ENCODE measurements at places on chromosomes 16 and 17.

GRCh38 chr17:39376434-39376833, 25.0 kb downstream of the FBXL20 start:
- DNase-seq, result no peak

DNA sequence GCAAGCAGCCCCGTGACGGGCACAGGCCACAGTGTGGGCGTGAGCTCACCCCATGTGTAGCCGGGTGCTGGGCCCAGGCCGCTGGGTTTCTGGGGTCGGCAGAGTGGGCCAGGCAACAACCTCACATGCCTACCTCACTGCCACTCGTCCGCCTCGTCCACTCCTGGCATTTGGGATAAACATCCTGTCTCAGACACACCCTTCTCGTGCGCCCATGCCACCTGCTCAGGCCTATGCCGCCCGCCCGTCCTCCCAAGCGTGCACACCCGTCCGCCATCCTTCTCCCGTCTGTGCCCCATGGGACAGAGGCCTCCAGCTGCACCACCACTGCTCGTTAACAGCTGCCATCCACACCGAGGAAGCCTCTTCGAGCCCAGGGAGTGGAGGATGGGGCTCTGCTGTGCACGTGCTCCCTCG, 64.3 kb downstream of the KLHDC4 start:
- DNase-seq, result no peak

DNA sequence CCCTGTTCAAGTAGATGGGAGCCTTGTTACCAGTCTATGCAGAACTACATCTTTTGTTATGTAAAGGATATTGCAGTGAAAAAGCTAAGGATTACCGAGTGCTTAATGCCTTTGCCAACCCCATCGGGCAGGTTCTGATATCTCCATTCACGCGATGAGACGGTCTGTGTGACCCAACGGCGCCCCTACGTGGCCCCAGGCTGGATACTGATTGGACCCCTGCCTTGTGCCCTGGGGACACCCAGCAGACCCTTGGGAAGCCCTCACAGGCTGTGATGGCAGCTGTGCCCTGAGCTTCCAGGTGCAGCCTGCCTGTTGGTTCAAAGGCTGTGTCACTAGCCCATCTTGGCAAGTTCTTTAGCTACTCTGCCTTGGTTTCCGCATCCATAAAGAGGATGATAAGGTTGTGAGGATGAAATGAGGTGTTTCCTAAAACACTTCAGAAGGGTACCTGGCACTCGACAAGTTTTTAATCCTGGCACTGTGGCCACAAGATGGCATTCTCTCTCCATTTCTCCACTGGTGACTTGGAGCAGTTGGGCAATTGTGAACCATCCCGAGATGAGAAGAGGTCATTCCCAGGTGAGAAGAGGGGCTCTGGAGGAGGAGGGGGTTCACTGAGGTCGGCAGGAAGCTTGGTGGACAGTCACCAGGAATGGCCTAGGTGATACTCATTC, 33.6 kb downstream of the HAPSTR1 start:
- no peak for DNase-seq

DNA sequence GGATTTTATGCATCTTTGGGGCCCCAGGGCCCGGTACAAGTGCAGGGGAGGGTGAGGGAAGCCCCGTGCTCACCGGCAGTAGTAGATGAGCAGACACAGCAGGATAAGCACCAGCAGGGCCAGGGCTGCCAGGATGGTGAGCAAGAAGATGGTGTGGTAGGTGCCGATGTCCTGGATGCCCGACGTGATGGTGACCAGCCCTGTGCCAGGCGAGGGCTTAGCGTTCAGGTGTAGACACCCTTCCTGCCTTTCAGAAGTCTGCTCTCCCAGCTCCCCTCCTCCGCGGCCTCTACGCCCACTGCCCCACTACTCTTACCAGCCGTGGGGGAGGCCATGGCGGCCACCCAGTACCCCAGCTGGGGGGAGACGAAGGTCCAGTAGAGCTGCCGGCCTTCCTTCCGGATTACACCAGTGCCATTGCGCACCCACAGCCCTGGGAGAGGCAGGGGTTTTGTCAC, 8.0 kb downstream of the FAM171A2 start:
- no peak for DNase-seq

DNA sequence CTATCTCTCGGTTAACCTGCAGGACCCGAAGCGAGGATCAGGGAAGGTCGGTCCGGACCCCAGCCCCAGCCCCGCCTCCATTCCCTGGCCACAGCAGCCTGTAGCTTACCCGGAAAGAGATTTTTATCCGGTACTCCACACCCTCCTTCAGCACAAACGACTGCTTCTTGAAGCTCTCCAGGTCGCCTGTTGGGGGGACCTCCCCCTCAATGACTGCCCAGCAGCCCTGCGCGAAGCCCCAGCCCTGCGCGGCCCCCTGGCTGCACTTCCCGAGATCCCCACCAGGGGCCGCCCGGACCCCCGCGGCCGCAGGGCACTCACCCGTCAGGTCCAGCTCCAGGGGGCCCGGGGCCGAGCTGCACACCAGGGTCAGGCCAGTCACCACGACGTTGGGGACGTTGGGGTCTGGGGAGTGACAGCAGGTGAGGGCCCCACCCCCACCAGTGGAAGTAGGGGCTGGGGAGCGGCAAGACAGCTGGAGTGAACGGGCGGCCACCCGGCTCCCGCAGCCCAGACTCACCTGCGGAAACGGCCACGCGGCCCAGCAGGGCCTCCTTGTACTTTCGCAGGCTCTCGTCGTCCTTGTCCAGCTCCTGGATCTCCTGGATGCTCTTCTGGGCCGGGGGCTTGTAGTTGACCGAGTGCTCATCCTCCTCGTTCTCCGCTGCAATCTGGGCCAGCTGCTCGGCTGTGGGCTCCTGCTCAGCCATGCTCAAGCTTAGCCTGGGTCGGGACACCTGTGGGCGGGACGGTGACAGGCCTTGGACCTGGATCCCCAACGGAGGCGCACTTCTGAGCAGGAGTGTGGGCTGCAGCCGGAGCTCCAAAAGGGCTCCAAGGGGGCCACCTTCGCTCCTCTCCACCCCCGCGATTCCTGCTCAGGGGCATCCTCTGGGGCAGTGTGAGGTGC, 1.7 kb downstream of the ARHGDIA start:
- DNase-seq, result peak; percentile 61

- DNase-seq, result no peak
Measured at GRCh38 chr17:55598495-55598894, 87.2 kb upstream of the SMIM36 start.

DNA sequence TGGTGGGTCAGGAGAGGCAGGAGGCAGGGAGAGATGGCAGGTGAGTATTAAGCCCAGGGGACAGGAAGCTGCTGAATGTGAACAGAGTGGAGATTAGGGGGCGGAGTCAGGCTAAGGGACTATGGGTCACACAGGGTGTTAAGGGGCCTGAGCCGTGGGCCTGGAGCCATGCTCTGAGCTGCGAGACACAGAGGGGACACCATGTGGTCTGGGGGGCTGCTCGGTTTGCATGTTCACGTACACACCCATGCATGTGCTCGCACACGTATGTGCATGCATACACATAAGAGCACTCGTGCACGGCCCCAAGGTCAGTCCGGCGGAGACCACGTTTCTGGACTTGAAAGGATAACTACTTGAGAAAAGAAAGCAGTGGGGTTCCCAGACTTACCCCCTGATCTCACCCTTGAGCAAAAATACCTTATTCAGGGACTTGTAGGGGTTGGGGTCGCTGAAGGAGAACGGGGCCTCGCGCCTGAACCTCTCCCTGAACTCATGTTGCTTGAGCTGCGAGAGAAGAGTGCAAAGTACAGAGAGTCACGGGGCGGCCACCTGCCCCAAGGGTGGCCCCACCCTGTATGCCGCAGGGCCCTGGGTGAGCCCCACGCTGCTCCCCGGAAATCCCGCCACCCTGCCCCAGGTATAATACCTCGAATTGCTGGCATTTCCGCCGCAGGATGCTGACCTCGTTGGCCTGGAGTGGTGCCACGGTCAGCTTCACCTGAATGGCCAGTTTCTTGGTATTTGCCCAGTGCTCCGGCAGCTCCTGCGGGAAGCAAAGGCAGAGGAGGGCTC, 50.8 kb downstream of the DNAH17 start:
- DNase-seq, result no peak

DNA sequence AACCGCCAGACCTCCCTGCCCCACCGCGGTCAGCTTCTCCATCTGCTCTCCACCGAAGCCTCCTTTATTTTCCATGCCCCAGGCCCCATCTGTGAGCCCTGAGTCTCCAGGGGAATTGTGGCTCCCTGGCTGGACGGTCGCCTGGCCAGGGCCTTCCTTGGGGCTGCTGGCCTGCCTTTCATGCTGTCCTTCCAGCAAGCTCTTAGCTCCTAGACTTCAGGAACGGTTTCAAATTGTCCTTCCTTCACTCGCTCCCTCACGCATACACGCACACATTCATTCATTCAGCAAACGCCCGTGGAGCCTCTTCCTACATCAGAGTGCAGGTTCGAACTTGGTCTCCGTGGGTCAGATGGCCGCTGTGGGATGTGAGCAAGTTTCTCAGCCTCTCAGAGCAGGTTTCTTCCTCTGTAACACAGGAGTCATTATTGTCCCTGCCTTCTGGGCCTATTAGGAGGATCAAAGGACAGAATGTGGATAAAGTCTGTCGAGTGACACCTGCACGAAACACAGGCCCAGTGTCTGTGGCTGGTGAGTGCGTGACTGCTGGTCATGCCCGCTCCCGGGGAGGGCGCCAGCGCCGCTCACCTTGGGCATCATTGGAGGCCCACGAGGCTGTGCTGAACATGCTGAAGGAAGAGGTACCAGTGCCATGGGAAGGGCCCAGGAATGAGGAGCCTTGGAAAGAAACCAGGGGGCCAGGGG, 18.7 kb upstream of the GSE1 start:
- no peak for DNase-seq

GRCh38 chr17:59329176-59330052, 2.0 kb upstream of the YPEL2 start:
- DNase-seq, result peak; percentile 60

- no peak for DNase-seq
Measured at GRCh38 chr17:77593081-77593480, 365.4 kb upstream of the TNRC6C start.

DNA sequence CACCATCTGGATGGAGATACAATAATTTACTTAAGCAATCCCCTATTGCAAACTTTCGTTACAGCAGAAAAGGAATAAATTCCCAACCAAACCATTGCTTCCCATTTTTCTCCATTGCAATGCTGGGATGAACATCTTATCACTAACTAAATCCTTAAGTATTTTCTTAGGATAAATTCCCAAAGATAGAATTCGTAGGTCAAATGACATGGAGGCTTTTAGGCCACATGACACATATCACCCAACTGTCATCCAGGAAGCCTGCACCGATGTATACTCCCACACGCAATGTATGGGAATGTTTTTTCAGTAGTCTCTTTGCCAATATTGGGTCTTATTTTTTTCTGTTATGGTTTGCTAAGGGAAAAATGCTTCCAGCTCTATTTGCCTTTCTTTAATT, 1.6 kb upstream of the TLCD2 start:
- DNase-seq, result no peak

DNA sequence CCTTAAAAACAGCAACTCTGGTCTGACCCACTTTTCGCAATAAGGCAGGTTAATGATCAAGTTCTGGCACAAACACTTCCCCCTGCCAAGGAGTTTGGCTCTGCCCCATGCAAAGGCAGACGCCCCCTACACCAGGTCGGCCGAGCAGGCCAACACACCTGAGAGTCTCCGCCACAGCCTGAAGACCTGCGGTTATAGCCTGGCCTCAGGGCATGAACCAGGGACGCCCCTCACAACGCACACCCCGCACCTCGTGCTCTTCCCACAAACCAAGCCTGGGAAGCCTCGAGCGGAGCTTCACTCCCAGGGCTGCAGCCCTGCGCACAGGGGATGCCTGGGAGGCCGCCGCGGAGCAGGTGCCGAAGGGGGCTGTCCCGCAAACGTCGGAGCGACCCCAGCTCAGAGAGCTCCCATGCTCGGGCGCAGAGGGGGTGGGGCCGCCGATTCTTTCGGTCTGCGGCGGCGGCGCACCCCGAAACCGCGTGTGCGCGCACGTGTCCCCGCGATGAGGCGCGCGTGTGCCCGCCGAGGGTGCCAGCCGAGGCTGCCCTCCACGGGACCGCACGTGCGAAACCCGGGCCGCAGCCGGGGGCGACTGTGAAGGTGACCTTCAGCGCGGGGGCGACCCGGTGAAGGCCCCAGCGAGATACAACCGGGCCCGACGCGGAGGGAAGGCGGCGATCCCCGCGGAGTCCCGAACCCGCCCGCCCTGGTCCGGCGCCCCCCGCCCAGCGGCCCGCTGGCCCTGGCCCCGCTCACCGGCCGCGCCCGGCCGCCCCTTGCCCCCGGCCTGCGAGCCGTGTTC, 559 bp downstream of the CLUH start:
- no peak for DNase-seq

- no peak for DNase-seq
Measured at GRCh38 chr16:58265480-58266052, 29.3 kb downstream of the PRSS54 start.

DNA sequence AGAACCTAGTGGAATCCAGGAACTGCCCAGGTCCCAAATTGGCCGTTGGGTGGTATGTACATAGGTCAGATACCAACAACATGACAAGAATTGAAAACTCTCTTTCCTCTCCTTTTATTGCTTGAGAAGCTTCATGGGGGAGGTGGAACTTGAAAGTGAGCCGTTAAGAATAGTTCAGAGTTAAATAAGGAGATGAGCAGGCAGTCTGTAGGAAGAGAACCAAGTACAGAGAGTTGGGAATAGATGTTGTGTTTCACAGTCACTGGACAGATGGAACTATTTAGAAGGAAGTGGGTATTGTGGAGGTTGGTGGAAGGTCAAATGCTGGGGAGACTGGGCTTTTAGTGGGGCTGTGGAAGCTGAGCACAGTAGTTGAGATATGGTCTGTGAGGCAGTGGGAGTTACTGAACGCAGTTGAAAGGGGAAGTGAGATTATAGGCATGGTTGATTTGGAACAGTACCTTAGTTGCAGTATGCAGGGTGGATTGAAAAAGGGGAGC, 26.4 kb downstream of the ARHGAP44 start:
- DNase-seq, result no peak

GRCh38 chr16:85180827-85181738, 68.8 kb upstream of the CIBAR2 start:
- no peak for DNase-seq

- no peak for DNase-seq
Measured at GRCh38 chr16:5607169-5607568, 509.6 kb upstream of the EEF2KMT start.

- DNase-seq, result peak; percentile 33
Measured at GRCh38 chr17:73257516-73257915, 4.2 kb downstream of the CPSF4L start.

DNA sequence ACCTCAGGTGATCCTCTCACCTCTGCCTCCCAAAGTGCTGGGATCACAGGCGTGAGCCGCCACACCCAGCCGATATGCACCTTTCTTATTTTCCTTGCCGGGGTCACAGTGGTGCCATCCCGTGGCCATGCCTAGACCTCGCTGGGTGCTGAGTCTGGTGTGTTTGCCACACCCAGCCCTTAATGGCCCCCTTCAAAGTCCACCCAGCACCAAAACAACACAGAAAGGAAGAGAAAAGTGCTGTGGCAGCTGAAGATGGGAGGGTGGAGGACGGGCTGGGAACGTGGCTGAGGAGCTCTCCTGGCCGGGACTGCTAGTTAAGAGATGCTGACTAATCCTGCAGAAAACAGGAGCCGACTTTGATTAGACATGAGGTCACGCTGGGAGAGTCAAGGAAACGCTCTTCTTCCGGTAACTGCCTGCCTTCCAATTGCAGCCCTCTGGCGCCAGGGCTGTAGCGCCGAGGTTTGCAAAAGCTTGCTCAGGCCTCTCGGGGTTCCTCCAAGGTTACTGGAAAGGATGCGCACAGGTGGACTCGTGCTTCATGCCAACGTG, 10.9 kb downstream of the SLC43A2 start:
- no peak for DNase-seq

- no peak for DNase-seq
Measured at GRCh38 chr16:67240506-67240905, 6.8 kb downstream of the FHOD1 start.

- DNase-seq, result peak; percentile 49
Measured at GRCh38 chr16:2715519-2715918, 4.5 kb downstream of the PRSS27 start.

GRCh38 chr16:76906552-76906951, 284.4 kb upstream of the MON1B start:
- DNase-seq, result no peak
